ENCODE measurements at places on chromosomes 4 and X.

- no peak for DNase-seq
Measured at GRCh38 chrX:30530606-30531005, 47.0 kb downstream of the TASL start.

GRCh38 chrX:102129473-102129872 lies 4.0 kb downstream of the TCEAL2 start:
- DNase-seq = peak; percentile 2

DNA sequence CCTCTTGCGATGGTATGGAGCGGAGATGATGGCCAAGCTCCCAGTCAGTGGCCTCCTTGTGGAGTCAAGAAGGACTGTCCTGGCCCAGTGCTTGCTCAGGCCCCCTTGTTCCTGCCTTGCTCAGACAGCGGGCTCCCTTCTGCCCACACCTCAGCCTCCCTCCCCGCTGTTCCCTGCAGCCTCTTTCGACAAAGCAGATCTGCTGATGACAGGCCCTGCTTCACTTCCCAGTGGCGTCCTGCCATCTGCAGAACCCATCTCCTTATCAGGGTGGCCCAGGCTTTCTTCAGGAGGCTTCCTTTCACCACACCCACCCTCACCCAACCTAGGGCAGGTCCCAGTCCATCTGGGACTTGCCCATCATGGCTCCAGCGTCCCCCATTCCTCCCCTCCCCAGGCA lies 80.0 kb downstream of the CLDN34 start:
- no peak for DNase-seq

DNA sequence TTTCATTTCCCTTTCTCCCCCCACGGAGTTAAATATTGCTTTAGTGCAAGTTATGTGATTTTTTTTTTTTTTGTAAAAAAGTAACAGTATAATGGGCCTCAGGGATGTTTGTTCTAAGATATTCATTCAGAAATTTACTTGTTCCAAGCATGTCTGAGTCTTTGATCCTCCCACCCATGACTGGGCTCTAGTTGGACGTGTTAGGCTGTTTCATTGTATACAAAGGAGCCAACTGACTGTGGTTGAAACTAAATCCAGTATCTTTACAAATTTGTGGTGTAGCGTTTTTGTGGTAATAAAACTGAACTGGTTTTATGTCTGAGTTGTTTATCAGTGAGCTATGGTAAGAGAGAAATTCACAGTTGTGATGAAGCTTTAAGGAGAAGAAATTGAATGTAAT lies 74.1 kb downstream of the DOCK11 start:
- DNase-seq = no peak

GRCh38 chrX:103363046-103363445 lies 6.7 kb downstream of the TCEAL9 start:
- DNase-seq = no peak

GRCh38 chr4:187544461-187545053 lies 451.0 kb upstream of the ZFP42 start:
- DNase-seq = no peak

GRCh38 chrX:39953879-39954278 lies 143.9 kb downstream of the BCOR start:
- DNase-seq = peak; percentile 90

- peak; percentile 47 for DNase-seq
Measured at GRCh38 chr4:109801895-109802319, at the start of gene CFI. CFI (minus strand) TSS chr4:109801999; CDS start chr4:109801971, 28 bp downstream.

GRCh38 chr4:148926276-148927260 lies 484.4 kb upstream of the NR3C2 start:
- DNase-seq = peak; percentile 5

GRCh38 chrX:15755091-15755490 lies 17.0 kb downstream of the CA5B start:
- no peak for DNase-seq

DNA sequence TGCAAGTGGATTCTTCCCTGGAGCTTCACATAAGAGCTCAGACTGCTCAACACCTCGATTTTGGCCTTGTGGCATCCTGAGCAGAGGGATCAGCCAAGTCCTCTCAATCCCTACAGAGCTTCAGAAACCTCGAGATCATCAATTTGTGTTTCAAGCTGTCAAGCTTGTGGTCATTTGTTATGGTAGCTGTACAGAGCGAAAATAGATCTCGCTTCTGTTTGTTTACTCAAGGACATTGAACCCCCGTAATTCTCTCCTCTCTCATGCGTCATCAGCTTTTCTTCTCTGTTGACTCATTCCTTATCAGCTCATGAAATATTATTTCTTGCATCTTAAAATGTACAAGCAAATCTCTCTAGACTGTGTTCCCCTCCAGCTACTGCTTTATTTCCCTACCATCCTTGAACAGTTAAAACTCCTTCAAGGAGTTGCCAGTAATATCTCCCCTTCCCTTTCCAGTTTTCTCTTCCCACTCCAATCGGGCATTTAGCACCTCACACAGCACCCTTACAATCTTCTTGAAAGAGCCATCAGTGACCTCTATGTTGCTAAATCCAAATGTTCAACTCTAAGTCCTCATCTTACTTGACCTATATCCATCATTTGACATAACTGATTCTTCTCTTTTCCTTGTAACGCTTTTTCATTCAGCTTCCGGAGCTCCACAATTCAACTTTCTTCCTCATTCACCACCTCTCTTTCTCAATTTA lies 106.2 kb upstream of the FAT1 start:
- peak; percentile 8 for DNase-seq

DNA sequence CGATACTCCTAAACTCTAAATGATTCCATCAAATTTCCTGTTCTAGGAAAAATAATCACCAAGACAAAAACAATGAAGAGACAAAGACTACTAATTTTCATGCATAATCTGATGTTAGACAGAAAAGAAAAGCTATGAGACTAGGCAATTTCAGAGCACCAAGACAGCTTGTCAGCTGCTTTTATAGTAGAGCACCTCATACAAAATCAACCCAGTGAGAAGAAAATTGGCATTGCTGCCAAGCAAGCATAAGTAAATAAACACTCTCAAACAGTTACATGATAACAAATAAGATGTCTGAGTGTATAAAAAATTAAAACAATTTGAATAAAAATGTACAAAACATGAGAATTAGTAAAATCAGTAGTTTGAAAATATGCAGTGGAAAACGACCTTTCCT lies 1544.6 kb downstream of the C4orf33 start:
- DNase-seq = peak; percentile 28

DNA sequence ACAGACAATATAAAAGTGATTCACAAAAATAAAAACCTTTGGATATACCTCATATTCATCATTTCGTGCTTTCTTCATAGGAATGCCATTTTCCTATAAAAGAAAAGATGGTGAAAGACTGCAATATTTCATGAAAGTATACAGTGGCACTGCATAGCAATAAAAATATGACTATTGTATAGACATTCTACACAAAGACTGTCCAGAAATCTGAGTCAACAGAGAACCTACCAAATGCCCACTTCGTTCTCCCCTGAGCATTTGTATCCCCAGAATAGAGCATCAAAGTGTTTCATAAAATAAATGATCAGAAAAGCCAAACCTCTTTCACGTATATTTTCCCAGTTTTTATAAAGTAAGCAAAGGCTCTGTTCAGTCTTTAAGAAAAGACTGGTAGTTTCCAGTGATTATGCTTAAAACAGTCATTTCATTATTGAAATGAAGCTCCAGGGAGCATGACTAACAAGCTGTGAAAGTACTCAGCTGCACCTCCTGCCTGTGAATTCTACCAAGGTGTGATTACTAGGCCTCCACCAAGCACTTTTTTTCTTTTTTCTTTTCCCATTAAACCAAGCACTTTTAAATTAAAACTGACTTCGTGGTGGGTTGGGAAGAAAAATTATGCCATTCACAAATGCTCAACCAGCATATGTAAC lies 20.2 kb downstream of the PPA2 start:
- DNase-seq = peak; percentile 3

DNA sequence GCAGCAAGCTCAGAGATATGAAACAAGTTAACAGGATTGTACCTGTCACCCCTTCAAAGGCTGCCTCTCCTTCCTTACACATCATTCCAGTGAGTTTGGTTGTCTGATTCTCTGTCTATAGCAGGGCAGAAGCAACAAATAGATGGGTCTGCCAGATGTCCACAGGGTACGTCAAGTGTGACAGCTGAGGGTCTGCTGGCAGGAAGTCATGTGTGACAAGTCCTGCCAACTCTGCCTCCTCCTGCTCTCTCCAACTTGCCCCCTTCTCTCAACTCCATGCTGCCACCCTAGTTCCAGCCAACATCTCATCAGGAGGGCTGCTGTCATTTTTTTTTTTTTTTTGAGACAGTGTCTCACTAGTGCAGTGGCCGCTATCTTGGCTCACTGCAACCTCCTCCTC lies 109.2 kb downstream of the NSUN7 start:
- DNase-seq = no peak

- DNase-seq = no peak
Measured at GRCh38 chr4:3852309-3852708, 86.1 kb downstream of the ADRA2C start.

GRCh38 chrX:152117305-152117704 lies 21.1 kb downstream of the MAGEA10 start:
- DNase-seq = no peak

DNA sequence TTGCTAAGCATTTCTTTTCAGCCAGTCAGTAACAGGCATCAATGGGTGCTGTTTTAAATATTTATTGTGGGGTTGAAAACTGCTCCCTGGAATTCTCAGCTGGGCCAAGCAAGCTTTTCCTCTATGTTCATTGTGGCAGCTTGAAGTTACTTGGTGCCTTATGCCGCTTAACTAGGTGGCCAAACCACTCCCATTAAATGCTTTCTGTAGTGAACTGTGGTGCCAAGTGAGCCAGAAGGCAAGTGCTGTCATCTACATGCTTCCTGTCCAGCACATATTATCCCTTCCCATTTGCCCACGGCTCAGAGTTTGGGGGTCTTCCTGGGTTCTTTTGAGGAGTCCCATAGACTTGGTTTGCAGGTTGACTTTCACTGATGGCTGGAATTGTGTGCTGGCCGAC lies 64.8 kb downstream of the TAB3 start:
- no peak for DNase-seq

DNA sequence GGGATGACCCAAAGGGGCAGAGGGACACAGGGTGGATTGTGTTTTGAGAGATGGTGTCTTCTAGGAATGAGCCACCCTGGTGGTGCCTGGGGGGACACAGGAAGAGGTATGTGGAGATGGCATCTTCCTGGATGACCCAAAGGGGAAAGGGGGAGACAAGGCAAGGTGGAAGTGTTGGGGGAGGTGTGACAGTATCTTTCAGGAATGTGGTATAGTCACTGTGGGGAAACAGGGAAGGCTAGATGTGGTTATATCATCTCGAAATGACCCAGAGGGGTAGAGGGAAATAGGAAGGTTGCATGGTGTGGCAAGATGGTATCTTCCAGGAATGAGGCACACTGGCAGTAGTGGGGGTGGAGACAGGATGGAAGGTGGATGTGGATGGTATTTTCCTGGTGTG lies 62.9 kb downstream of the MAOA start:
- DNase-seq = no peak

GRCh38 chrX:28312965-28313364 lies 274.3 kb upstream of the IL1RAPL1 start:
- DNase-seq = no peak

DNA sequence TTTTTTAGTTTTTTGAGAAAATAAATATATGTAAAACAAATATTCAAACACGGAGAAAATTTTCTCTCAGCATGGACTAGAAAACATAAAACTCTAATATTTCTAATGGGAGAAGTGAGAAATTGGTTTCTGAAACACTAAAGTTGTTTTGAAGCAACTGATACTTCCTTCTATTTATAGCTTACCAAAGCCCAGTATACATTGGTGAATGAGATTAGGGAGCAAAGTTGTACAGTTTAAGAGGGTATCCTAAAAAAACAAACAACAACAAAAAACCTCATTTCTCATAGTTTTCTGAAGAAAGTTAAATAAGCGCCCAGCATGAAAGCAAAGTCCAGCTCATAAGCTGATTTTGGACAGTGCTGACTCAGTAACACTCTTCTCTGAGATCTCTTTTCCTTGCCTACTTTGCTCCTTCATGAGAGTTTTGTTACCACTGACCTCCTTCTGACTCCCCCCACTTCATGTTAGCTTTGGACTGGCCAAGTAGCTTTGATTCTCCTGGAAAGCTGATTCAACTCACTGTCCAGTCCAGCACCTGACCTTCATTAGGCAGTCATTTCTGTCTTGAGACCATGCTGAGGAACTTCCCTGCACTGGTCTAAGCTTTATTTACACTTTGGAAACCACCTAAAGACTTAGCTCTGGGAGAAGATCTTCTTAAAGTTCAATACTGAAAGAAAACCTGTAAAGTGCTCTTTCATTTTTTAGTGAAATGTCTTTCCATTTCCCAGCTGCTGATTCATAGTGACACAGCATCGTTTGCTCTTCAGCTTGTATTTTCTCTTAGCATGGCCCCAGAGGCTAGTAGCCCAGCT lies 21.8 kb upstream of the P2RY10 start:
- DNase-seq = no peak

DNA sequence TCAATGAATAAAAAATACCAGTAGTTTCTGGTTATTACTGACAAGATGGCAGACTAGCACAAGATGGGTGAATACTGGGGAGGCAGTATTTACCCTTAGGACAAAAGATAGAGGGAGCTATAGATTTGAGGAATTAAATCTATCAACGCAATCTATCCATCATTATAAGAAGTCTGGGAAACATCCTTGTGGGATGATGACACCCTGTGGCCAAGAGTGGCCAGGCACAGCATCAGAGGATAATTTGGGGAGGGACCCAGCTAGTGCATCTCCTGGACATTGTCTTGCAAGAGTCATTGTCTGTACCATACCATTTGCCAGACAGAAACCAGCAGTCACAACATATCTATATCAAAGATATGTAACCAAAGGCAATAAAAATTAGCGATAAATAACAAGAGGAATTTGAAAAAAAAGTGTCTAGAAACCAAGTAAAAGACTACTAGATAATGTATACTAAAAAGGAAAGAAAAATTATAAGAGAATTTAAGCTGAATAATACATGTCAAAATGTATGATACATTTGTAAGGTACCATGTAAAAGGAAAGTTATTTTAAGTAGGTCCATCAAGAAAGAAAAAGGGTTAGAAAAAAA lies 22.9 kb downstream of the KCTD8 start:
- DNase-seq = peak; percentile 24

- no peak for DNase-seq
Measured at GRCh38 chrX:10841579-10841978, 221.2 kb upstream of the MID1 start.

DNA sequence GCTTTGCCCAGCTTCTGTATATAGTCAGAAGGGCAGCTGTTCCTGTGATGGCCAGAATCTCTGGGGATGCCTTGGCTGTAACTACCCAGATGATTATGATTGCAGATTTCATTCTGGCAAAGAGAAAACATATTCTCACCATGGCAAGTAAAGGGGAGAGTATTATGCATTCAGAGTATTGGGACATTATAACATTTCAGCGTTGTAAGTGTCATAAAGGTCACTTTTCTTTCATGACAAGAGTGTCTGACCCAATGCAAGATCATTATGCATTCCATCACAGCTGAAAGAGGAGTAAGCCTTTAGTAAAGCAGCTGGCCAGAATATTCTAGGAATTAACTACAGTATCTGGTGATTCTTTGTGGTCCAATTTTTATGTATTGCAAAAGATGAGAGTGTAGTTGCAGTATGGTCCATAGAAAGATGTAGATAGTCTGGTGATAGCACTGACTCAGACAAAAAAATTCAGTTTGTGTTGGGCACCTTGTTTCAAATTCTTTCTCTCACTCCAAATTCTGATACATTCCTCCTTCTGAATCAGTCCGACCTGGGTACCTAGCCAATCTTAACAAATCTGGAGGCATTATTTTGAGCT lies 2366.3 kb downstream of the PCDH7 start:
- peak; percentile 8 for DNase-seq

Measured in NCI-H69 (cell line).